ENCODE measurements at places on chromosomes 7 and 10.

DNA sequence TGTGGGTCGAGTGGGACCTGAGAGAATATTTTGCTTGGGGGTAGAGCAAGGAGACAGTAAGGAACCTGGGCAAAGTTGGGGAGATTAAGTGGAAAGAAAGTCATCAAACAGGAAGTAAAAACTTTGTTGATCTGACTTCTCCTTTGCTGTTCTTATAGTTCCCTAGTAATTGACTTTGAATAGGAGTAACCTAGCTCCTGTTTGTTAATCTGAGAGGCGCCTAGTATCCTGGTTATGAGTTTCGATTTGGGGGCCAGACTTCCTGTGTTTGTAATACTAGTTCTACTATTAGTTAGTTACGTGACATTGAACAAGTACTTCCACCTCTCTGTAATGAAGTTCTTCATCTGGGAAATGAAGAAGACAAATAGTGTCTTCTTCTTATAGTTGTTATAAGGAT is 99.1 kb downstream of the ZNF365 start:
- no peak for DNase-seq

DNA sequence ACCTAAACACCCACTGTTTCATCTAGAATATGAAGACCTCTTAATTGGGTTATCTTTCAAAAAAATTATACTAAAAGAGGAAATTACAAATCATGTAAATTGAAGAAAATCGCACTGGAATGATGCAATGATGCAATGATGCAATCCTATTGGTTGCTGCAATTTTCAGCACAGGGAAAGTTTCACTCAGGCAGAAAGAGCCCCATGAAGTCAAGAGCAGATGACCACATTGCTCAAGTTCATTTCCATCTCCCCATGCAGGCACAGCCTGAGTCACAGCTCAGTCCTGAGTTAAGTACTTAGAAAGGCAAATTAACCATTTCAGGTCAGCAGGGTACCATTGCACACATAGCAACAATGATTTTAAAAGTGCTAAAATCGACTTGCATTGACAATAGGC is 180.3 kb upstream of the MYO3A start:
- DNase-seq, result no peak

DNA sequence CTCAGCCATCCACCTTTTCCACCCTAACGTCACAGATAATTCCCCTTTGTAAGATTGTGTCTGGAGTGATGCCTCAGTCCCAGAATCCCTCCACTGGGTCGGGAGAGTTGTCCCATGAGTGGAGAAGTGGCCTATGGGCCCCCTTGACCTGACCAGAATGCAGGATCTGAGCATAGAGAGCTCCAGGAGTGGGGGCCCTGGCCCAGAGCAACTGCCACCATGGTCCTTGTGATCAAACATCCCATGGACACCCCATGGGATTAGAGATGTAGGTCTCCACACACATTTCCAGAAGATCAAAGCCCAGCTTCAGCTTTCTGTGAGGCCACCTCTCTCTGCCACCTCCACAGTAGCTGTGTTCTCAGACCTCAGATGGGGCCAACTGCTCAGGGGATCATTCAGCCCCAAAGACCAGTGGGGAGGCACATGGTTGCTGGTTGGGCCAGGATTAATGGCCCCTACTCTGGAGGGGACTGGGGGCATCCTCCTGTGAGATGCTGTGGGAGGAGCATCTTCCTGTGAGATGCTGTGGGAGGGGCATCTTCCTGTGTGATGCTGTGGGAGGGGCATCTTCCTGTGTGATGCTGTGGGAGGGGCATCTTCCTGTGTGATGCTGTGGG is 28.5 kb upstream of the DPYSL4 start:
- DNase-seq, result peak; percentile 42

DNA sequence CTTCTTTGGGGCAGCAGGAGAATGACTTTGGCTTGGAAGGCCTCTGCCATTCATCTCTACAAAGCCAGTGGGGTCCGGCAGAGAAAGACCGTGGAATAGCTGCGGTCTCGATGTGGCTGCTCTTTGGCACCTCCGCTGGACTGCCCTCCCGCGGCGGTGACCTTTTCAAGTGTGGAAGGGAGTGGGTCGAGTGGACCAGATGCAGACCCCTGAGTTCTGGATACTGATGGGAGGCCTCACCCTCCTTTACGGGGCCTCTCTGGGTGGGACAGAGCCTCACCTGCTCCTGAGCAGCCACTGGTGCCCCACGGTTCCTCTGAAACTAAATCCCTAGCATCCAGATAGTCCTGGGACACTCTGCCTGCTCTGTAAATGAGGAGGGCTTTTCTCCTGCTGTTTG is 113.1 kb downstream of the NT5C2 start:
- no peak for DNase-seq

GRCh38 chr10:24114556-24114955 is 94.4 kb upstream of the KIAA1217 start:
- DNase-seq, result no peak

- no peak for DNase-seq
Measured at GRCh38 chr7:30312178-30312577, 27.8 kb downstream of the ZNRF2 start.

DNA sequence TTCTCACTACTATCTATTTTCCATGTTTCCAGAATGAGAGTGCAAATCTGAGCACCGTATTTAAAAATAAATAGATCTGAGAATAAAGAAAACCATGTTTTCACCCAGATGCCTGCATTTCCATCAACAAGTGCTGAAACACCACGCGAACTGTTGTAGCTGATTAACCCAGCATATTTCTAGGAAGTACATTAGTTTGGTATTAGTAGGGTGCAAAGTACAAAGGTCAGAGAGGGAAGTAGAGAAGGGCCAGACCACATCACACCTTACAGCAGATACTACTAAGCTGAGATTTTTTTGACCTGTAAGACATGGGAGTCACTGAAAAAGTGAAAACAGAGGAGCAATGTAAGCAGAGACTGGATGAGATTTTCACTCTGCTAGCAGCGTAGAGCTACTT is 181.3 kb downstream of the IMMP2L start:
- DNase-seq, result no peak
